GM23248 (cell line): ENCODE measurements at places on chromosomes 2 and 18. TPM values are rescaled to one million over a fixed set of nuclear protein-coding genes. Genes with fewer than 3 reads are reported as not detected.

- DNase-seq = no peak
Measured at GRCh38 chr2:219081701-219082331, 21.1 kb upstream of the IHH start.

- no peak for DNase-seq
Measured at GRCh38 chr2:230634146-230634545, 78.5 kb upstream of the CAB39 start.

DNA sequence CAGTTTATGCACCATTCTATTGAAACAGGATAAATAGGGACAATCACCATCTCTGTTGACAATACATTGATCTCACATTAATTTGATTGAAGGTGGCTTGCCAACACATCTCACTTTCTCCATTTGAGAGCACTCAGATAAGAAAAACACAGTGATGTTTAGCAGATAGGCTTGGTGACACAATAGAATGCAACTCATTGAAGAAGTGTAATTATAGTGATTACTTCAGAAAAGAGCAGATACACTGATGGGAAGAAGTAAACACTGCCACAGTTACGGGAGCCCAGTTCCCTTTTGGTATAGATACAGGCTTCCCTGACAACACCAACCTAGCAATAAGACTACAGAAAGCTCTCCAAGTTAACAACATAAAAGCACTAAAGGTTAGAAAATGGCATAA lies 89.1 kb downstream of the FIGN start:
- DNase-seq = no peak

Gene GKN1
- total RNA-seq = not detected in 2 replicates

- DNase-seq = no peak
Measured at GRCh38 chr2:16899958-16900357, 234.3 kb upstream of the CYRIA start.

GRCh38 chr2:197369228-197369932 lies 58.8 kb upstream of the ANKRD44 start:
- peak; percentile 31 for DNase-seq

Gene LRATD1
- total RNA-seq = 0.63 and 1.2 TPM in 2 replicates

GRCh38 chr2:60509066-60509465 lies 44.4 kb downstream of the BCL11A start:
- DNase-seq = no peak

GRCh38 chr2:171160956-171161740 lies 455 bp upstream of the TLK1 start:
- DNase-seq = peak; percentile 87

- DNase-seq = no peak
Measured at GRCh38 chr2:239831001-239831731, 194.0 kb downstream of the NDUFA10 start.

GRCh38 chr18:8874872-8875271 lies 169.5 kb downstream of the MTCL1 start:
- no peak for DNase-seq

Gene IGFBP5
- 117 TPM in 2 replicates for total RNA-seq

Gene NAT8
- not detected in 2 replicates for total RNA-seq

Gene PLEK
- not detected in 2 replicates for total RNA-seq

DNA sequence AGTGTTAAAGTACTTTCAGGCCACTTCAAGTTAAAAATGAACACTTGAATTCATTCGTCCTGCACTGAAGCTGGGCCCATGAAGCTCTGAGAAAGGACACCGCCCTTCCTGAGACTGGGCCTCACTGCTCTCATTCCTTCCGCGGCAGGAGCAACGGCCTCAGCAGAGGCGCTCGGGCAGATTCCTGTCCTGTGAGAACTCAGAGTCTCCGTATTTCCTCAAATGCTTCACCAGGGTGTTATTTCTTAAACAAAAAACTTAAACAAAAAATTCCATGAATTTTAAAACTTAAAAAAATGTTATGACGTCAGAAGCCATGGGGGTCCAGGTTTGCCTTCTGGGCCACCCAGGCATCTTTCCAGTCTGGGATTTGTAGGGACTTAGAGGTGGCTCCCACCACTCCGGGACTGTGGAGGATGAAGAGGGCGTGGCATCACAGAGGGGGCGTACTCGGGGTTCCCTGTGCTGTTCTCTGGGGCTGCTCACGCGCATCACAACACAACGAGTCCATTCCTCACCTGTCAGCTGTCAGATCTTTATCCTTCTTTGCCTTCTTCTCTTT lies 115.9 kb upstream of the ASB18 start:
- DNase-seq = no peak

GRCh38 chr18:32672398-32672797 lies 100.4 kb downstream of the KLHL14 start:
- DNase-seq = no peak

DNA sequence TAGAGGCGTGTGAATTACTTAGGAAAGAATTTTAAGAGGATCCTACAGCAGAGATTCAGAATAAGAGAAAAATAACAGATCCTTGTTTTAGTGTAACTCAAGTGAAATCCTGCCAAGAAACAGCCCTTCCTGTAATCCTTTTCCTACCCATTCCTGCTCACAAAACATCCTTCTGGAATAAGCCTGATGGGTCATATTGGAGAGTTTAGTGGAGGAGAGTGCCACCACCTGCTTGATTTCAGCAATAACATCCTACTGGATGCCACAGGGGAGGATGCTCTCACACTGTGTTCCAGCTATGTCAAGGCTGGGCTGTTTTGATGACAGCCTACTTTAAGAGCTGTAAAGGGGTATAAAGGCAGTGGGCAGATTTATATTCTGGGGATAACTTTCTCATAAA lies 54.8 kb upstream of the CCDC178 start:
- DNase-seq = peak; percentile 5

DNA sequence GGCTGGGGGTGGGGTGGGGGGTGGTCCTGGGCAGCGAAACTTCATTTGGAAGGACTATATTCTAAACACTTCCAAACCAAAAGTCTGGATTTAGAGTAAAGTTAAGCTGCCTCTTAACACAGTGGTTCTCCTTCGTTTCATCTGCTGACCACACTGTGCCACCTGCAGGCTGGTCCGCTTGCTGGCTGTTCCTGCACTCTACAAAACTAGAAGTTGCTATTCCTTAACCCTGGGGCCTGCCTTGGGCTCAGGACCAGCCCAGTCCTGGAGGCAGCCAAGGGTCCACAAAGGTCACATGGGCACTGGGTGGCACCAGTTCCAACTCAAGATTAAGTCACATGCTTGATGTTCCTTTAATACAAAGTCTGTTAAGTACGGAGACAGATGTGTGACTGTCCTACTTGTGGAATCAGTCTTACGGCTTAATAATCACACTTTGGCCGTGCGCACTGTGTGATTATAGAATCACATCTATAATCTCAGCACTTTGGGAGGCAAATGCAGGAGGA lies 195.4 kb downstream of the FAM210A start:
- DNase-seq = peak; percentile 72

DNA sequence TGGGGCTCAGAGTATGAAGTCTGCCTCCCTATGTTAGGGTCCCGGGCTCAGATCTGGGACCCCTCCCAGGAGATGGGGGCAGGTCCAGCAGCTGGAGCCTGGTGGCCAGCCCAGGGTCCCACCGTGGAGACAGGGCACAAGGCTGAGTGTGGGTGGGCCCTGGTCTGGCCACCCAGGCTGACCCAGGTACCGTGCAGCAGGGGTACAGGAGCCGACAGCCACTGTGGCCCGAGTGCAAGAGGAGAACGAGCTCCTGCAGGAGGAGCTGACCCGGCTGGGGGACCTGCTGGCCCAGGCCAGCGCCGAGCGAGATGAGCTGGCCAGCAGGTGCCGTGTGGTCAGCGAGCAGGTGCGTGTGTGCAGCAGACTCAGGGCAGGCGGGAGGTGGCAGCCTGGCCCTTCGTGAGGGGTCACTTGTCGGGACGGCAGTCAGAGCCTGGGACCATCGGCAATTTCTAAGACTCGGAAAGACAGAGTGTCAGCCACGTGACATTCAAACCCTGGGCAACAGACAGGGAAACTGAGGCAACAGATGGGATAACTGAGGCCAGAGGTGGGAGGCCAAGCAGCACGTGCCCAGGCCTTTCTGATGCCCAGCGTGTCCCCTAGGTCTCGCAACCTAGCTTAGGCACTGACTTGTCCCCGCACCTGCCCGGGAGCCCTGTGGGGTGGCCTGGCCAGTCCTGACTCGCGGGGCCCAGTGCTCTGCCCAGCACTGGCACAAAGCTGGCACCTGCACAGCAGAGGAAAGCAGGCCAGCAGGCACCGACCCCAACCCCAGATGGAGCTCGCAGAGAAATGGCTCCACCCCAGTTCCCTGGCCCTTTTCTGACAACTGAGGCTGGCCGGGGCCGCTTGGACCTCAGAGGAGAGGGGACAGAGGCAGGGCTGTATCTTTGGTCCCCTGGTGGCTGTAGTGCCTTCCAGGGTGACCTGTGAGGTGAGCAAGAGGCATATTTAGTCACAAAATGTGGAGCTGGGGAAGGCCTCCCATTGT lies 13.9 kb downstream of the CROCC2 start:
- no peak for DNase-seq

Gene RNF125
- 0.32 and 1.4 TPM in 2 replicates for total RNA-seq

Gene SPP2
- total RNA-seq = not detected in 2 replicates

Gene FNDC4
- total RNA-seq = 24.2 and 31.2 TPM in 2 replicates

GRCh38 chr2:181499231-181499630 lies 42.0 kb downstream of the ITGA4 start:
- DNase-seq = no peak

DNA sequence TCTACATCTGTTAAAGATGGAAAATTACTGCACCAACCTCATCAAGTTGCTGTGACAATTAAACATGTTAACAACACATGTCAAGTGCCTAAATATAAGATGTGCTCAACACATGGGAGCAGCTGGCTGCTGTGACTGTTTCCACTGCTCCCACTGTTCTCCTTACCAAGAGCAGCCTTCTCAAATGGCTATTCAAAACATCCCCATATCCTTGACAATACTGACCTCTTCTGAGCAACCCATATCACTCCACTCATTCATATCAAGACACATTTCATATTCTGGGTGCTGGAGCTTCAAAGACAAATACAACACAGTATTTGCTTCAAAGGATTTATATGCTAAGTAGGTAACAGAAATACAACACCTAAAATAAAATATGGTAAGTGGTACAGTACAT lies 60.3 kb downstream of the PIAS2 start:
- DNase-seq = no peak

- DNase-seq = no peak
Measured at GRCh38 chr2:1104364-1104763, 153.7 kb downstream of the SNTG2 start.

GRCh38 chr18:49059028-49059834 lies 108.5 kb upstream of the SMAD7 start:
- DNase-seq = no peak

DNA sequence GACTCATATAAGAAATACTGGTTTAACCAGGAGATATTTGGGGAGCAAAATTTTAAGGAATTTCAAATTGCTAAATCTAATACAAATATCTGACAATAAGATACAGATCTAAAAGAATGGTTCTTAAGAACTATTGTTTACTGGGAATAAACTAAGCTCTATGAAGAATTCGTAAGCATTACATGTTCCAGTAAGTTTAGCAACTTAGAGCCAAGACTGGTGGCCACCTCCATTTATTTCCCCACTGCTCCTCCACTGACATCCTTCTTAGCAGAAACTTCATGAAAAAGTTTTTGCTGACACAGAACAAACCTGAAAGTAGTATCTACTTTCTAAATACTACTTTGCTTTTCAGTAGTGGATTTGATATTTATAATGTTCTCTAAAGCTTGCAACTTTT lies 83.0 kb downstream of the ACSL3 start:
- DNase-seq = peak; percentile 50

DNA sequence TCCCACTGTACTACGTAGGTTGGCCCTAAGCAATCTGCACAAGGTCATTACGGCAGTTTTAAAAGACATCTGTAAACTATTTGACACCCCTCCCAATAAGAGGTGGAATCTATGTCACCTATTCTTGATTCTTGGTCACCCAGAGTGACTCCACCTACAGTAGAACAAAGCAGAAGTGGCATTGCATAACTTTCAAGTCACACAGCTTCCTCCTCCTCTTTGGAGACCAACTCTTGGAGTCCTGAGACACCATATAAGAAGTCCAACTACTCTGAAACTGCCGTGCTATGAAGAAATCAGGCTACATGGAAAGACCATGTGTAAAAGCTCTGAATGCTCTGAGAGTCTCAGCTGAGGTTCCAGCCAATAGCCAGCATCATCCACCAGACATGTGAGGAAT lies 253.5 kb upstream of the CDH20 start:
- no peak for DNase-seq

DNA sequence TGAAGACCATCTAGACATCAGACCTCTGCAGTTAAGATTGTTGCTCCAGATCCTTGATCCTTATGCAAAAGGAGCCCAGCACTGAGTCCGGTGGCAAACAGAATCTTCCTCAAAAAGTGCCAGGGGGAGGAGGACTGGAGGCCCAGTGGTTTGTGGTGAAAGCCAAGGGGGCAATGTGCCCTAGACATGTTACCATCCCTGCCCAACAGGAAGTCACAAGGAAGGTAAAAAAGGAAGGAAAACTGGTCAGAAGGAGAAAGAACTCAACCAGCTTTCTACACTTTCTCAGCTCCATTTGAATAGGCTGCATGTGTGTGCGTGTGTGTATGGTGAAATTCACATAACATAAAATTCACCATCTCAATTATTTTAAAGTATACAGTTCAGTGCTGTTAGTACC lies 25.0 kb upstream of the KDM3A start:
- no peak for DNase-seq

Gene POTEJ
- not detected in 2 replicates for total RNA-seq

Gene IL1B
- total RNA-seq = 0.86 and 3.8 TPM in 2 replicates
